ENCODE measurements at places on chromosomes 7 and 10.
A peak's percentile ranks its signal among the peaks of the same experiment; 100 is the strongest.

DNA sequence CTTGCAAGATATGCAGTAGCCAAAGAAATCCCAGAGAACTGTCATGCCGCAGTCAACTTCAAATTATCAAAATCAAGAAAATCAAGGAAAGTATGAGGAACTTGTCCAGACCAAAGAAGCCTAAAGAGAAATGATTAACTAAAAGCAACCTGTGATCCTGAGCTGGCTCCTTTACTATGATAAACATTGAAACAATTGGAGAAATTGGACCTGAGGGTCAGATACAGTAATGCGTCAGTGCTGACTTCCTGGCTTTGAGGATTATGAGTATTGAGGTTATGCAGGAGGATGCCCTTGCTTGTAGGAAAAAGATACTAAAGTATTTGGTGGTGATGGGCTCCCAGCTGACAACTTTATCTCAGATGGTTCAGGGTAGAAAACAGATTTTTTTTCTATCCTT lies 324.7 kb upstream of the AKR1E2 start:
- H3K4me3 ChIP-seq, result no peak overlapping the region
- no peak for DNase-seq
- peaks cover 9% of the 10 kb centered on the region for H3K4me1 ChIP-seq
- no peaks in the 10 kb centered on the region for H3K36me3 ChIP-seq
- no peak overlapping the region for H3K27ac ChIP-seq

- H3K36me3 ChIP-seq, result no peaks in the 10 kb centered on the region
- DNase-seq, result no peak
- no peak overlapping the region for H3K27ac ChIP-seq
Observed at GRCh38 chr7:30181211-30181610, 46.4 kb downstream of the MTURN start.

- H3K4me3 ChIP-seq, result no peak overlapping the region
- no peak for DNase-seq
- peaks cover 2% of the 10 kb centered on the region for H3K36me3 ChIP-seq
- H3K27ac ChIP-seq, result peak overlapping the region; percentile 49
- H3K4me1 ChIP-seq, result peaks cover 24% of the 10 kb centered on the region
Observed at GRCh38 chr7:76428868-76429805, 4.4 kb downstream of the ZP3 start.

GRCh38 chr7:45573661-45574415 lies at the start of gene ADCY1:
Gene ADCY1, plus strand, starts transcription at chr7:45574368. Its CDS starts 176 bp downstream, at chr7:45574544.
- no peak within 1 kb of the TSS for H3K27ac ChIP-seq
- no peaks in the 10 kb centered on the region for H3K36me3 ChIP-seq
- DNase-seq, result no peak
- H3K4me1 ChIP-seq, result no peaks in the 10 kb centered on the region

GRCh38 chr10:26555719-26556368 lies 117.7 kb downstream of the APBB1IP start:
- H3K27me3 ChIP-seq, result no peaks in the 10 kb centered on the region

DNA sequence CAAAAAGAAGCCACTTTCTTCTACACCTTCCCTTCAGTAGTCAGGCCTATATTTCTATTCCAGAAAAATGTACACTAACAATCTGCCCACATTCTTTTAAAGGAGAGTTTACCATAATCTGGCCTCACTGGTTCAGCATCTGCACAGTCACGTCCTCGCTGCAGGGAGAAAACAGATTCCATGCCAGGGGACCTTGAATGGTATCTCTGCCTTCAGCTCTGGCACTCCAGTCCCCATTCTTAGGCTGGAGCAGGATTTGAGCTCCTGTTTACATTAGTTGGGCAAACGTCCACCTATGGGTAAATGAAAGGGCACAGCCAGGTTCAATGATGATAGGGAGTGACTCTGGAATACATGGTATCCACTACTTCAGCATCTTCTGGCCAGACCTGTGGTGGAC lies 371.0 kb upstream of the MTPN start:
- no peaks in the 10 kb centered on the region for H3K27me3 ChIP-seq
- no peak for DNase-seq
- no peaks in the 10 kb centered on the region for H3K36me3 ChIP-seq
- no peak overlapping the region for H3K4me3 ChIP-seq
- H3K27ac ChIP-seq, result no peak overlapping the region

GRCh38 chr10:130401860-130402765 lies 265.9 kb downstream of the GLRX3 start:
- no peak for DNase-seq
- no peaks in the 10 kb centered on the region for H3K27me3 ChIP-seq
- no peak overlapping the region for H3K27ac ChIP-seq
- no peaks in the 10 kb centered on the region for H3K4me1 ChIP-seq
- H3K4me3 ChIP-seq, result no peak overlapping the region

DNA sequence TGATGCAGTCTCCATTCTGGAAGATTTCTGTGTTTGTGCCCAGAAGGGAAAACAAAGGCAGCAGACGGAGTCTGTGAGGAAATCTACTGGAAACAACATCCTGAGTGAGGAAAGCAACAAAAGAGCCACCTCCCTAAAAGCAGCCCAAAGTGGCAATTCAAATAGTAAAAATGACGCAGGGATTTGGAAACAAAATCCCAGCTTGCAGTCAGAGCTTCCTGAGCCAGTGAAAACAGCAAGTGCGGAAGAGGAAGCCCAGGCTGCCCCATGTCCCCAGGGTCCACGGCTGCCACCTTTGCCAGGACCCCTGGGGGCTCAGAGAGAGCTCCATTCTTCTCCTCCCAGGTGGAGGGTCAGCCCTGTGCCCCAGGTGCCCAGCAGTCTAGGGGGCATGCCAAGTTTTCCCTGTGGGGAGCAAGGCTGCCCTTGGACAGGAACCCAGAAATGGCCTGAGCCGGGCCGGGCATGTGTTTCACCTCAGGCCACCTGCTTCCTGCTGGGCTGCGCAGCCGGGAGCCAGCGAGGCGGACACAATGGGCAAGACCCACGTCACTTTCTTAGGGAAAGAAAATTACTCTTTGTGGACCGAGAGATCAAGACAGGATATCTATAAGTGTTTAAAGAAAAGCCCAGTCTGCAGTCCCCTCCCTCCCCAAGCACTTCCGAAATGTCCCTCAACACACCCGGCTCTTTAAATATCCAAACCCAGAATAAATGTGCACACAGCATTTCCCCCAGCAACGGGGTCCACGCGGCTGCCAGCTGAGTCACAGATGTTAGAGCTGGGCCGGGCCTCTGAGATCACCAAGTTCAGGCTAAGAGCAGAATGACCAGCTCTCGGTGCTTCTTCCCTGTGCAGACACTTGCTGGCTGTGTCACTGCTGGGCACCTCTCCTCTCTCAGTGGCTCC lies 231.1 kb downstream of the ARHGAP12 start:
- no peaks in the 10 kb centered on the region for H3K36me3 ChIP-seq
- no peaks in the 10 kb centered on the region for H3K27me3 ChIP-seq
- no peak for DNase-seq
- no peaks in the 10 kb centered on the region for H3K4me1 ChIP-seq

DNA sequence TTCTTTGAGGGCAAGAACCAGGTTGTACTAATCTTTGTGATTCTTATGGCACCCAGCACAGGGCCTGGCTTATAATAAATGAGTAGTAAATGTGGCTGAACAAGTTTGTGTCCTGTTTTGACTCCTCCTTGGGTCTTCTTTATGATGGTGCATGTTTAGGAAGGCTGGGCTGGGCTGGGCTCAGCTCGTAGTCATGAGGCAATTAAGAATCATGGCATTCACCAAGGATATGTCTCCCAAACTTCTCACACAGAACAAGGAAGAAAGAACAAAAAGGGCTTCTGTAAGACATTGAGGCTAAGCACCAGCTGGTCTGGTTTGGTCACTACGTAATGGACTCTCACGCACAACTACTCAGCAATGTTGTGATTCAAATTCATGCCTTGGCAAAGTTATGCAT lies 30.5 kb upstream of the YAE1 start:
- peaks cover 5% of the 10 kb centered on the region for H3K27me3 ChIP-seq
- H3K36me3 ChIP-seq, result no peaks in the 10 kb centered on the region
- H3K4me1 ChIP-seq, result no peaks in the 10 kb centered on the region
- no peak overlapping the region for H3K4me3 ChIP-seq
- no peak overlapping the region for H3K27ac ChIP-seq
- no peak for DNase-seq

DNA sequence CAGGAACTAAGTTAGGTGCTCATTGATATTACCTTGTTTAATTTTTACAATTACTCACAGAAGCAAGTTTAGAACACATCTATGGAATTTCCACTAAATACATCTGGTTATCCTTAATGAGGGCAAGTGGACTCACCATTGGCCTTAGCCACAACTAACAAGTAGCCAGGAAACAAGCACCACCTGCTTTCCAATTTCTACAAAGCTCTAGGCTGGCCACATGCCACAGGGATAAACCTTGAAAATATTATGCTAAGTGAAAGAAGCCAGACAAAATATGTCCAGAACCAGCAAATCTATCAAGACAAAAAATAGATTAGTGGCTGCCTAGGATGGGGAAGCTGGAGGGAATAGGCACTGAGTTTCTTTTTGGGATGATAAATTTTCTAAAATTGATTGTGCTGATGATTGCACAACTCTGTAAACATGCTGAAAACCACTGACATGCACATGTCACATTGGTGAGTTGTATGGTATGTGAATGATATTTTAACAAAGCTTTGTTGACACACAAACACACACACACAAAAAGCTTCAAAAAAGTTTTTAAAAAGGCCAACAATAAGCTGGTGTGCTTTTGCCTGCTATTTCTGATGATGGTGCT lies 179.4 kb downstream of the CPEB3 start:
- no peak overlapping the region for H3K4me3 ChIP-seq
- H3K36me3 ChIP-seq, result no peaks in the 10 kb centered on the region
- H3K4me1 ChIP-seq, result no peaks in the 10 kb centered on the region

GRCh38 chr10:106566873-106567272 lies 597.6 kb downstream of the SORCS1 start:
- DNase-seq, result no peak
- H3K4me3 ChIP-seq, result no peak overlapping the region
- H3K36me3 ChIP-seq, result no peaks in the 10 kb centered on the region
- H3K27ac ChIP-seq, result no peak overlapping the region

- H3K27ac ChIP-seq, result no peak overlapping the region
- H3K4me3 ChIP-seq, result no peak overlapping the region
- H3K36me3 ChIP-seq, result no peaks in the 10 kb centered on the region
- H3K27me3 ChIP-seq, result no peaks in the 10 kb centered on the region
- DNase-seq, result no peak
Observed at GRCh38 chr7:148014001-148014400, 576.6 kb upstream of the C7orf33 start.

- H3K36me3 ChIP-seq, result no peaks in the 10 kb centered on the region
- peaks cover 2% of the 10 kb centered on the region for H3K27me3 ChIP-seq
- H3K4me3 ChIP-seq, result no peak overlapping the region
Observed at GRCh38 chr10:18205098-18205834, 65.0 kb downstream of the CACNB2 start.

DNA sequence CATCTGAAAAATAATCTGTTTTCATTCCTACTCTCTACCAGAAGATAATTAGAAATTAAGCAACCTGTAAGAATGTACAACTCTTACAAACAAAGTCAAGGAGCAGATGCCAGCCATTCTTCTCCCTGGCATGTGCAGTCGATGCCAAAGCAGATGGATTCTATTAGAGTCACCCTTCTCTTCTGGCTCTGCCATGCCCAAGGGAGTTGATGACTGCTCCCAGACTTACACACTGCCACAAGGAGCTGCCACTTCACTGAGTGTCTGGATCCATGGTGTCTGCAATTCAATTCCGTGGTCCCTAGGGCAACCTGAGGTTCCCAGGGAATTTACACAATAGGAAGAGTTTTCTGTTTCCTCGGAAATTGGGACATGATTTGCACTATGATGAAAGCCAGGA lies 89.1 kb upstream of the IFRD1 start:
- no peaks in the 10 kb centered on the region for H3K27me3 ChIP-seq
- DNase-seq, result no peak
- H3K4me1 ChIP-seq, result no peaks in the 10 kb centered on the region
- H3K36me3 ChIP-seq, result no peaks in the 10 kb centered on the region

DNA sequence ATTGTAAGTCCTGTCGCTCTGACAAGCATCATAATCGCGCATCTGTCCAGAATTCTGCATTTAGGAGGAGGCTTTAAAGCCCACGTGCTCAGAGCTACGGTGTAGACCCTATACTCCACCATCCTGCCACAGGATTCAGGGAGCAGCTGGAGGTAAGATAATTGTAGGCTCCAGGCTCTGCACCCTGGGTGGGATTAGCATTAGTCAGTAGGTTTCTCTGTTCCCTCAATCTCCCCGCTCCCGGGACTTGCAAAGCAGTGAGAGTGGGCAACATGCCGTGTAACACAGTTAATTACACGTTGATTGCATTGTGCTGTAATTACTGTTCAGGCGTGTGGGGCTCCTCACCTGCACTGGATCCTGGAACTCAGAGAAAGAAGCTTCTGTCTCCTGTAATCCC lies 89.3 kb upstream of the CUX1 start:
- H3K36me3 ChIP-seq, result no peaks in the 10 kb centered on the region
- H3K27ac ChIP-seq, result no peak overlapping the region
- no peak overlapping the region for H3K4me3 ChIP-seq

DNA sequence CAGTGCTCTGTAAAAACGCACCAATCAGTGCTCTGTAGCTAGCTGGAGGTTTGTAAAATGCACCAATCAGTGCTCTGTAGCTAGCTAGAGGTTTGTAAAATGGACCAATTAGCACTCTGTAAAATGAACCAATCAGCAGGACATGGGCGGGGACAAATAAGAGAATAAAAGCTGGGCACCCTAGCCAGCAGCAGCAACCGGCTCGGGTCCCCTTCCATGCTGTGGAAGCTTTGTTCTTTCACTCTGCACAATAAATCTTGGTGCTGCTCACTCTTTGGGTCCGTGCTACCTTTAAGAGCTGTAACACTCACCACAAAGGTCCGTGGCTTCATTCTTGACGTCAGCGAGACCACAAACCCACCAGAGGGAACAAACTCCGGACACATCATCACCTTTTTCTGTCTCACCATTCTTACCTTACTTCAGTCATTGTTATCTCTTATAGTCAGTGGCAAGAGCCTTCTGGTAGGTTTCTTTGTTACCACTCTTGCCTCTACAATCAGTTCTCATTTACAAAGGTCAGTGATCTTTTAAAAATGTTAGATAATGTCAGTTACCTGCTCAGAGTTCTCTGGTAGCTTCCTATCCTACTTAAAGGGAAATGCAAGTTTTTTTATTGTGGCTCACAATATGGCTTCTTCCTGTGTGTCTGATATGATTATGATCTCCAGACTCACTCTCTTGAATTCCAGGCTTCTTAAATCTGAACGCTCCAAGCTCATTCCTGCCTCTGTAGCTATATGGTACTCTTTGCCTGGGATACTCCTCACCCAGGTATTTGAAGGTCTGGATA lies 4.5 kb downstream of the STAM start:
- no peak overlapping the region for H3K4me3 ChIP-seq
- H3K27me3 ChIP-seq, result no peaks in the 10 kb centered on the region
- H3K36me3 ChIP-seq, result no peaks in the 10 kb centered on the region
- H3K4me1 ChIP-seq, result peaks cover 18% of the 10 kb centered on the region
- no peak overlapping the region for H3K27ac ChIP-seq

- DNase-seq, result no peak
- peaks cover 3% of the 10 kb centered on the region for H3K27me3 ChIP-seq
- no peaks in the 10 kb centered on the region for H3K4me1 ChIP-seq
- H3K27ac ChIP-seq, result no peak overlapping the region
- H3K36me3 ChIP-seq, result no peaks in the 10 kb centered on the region
Observed at GRCh38 chr10:47104151-47104605, 192.9 kb downstream of the PTPN20 start.

- H3K27me3 ChIP-seq, result no peaks in the 10 kb centered on the region
- H3K36me3 ChIP-seq, result no peaks in the 10 kb centered on the region
- no peaks in the 10 kb centered on the region for H3K4me1 ChIP-seq
- H3K4me3 ChIP-seq, result no peak overlapping the region
- no peak for DNase-seq
- no peak overlapping the region for H3K27ac ChIP-seq
Observed at GRCh38 chr7:26363465-26363864, 71.8 kb downstream of the SNX10 start.

Measured in keratinocyte (primary cell).